ENCODE measurements at places on chromosomes 1 and 21.

- DNase-seq = no peak
Measured at GRCh38 chr21:29146726-29147125, 16.3 kb downstream of the MAP3K7CL start.

DNA sequence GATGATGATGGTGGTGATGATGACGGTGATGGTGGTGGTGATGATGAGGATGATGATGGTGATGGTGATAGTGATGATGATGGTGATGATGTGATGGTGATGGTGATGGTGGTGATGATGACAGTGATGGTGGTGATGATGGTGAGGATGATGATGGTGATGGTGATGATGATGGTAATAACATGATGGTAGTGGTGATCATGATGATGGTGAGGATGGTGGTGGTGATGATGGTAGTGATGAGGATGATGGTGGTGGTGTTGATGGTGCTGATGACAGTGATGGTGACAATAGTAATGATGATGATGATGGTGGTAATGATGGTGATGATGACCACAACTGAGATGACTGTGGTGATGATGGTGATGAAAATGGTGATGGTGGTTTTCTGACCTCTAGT lies 4.9 kb downstream of the ACTRT2 start:
- no peak for DNase-seq

DNA sequence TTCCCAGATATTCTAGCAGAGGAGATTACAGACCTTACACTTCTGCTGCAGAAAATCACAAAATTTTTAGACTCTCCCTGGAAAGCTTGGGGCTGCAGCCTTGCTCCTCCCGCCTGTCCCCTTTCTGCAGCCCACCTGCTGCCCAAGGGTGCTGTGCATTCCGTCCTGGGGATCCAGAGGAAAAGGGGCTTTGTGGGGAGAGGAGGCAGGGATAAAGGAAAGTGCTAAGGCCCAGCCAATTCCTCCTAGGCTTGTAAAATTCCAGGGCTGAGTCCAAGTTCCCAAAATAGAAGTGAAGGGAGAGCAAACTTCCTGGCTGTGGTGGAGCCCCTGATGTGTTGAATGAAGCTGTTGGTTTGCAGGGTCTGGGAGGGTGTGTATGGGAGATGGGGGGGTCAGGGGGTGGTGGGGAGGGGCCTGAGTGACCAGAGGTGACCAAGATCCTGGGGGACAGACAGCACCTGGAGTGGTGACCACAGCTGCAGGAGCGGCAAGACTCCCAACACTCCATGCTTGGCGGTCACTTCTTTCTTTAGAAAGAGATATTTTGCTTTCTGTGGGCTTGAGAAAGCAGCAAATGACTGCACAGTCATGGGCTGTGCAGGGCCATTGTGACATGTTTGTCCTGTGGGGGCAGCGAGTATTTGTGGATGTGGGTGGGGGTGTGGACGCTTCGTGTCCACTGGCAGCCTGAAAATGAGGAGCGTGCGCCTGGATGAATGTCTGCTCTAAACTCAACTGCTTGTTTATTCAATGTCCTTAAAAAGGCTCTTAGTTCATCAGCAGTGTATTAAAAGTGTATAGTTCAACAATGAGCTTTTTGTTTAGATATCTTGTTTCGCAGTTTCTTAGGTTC lies 68.4 kb downstream of the TLR5 start:
- DNase-seq = no peak

- no peak for DNase-seq
Measured at GRCh38 chr1:80272495-80272894, 1266.0 kb upstream of the ADGRL4 start.

- DNase-seq = peak; percentile 18
Measured at GRCh38 chr1:239719642-239720258, 333.4 kb downstream of the CHRM3 start.

- DNase-seq = no peak
Measured at GRCh38 chr1:97105531-97105930, 383.9 kb downstream of the PTBP2 start.

DNA sequence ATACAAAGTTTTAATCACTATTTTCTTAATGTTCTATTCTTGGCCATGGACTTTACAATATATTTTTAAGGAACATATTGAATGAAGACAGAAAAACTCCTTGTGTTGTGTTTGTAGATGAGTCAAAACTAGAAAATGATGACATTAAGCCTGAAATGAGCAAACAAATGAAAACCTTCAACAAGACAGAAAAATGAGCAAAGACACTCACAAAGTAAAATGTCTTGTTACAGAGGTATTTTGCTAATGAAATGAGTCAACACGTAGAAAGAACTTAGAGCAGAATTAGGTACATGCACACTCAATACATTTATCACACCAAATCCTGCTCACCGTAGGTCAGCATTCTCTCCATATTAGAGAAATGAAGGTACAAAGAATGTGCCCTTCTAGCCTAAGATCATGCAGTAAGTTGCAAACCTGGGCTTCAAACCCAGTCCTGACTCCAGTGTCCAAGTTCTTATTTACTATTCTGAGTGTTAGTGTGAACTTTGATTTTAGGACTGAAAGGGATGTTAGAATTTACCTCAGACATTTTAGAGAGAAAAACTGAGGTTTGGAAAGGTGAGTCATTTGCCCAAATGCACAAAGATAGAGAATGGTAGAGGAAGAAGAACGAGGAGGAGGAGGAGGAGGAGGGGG lies 133.9 kb upstream of the SGIP1 start:
- no peak for DNase-seq

DNA sequence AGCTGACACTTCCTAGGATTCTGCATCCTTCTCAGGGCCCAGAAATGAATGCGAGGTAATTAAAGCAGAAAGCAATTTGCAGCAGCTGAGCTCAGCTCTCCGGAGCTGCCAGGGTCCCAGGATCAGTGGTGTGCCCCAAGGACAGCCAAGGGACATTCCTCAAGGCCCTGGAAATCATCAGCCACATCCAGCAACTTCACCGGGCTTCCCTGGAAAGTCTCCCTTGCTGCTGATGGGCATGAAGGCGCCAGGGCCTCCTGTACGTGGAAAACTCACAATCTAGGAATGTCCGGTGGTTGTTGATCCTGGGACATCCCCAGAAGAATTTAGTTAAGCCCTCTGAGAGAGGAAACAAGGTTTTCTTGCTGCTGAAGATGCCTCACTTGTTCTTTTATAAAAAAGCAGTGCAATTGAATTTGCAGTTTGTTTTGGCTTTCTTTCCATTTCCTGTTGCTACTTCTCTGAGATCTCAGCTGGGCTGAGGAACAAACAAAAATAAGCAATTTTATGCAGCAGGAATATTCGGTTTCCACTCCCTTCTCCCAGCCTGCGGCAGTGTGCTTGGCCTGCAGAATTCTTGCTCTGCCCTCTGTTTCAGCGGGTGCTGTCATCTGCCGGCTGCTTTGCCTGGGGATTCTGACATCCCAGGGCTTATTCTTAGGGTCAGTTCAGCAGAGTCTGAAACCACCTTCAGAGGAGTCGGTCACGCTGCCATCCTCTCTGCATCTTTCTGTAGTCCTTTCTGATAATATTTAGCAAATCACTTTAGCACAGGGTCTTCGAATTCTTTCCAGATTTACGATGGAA lies 85.9 kb downstream of the TCP10L start:
- no peak for DNase-seq

GRCh38 chr1:243528459-243529121 lies 272.7 kb downstream of the SDCCAG8 start:
- no peak for DNase-seq

DNA sequence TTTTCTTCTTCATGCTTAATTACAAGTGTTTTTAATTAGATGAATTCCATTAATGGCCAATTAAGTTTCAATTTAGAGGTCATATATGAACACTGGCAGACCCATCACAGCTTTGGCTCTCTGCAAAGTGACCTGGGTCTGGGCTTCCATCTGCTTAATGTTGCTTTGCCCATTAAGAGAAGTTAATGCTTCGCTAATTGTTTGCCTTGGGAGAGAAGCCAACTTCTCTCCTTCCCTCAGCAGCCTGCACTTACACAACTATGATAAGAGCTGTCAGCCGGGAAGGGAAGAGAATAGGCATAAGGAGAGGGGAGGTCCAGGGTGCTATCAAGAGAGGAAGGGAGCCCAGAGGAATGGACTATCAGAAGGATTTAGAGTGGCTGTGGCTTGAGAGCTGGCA lies 29.0 kb upstream of the CCDC190 start:
- no peak for DNase-seq

DNA sequence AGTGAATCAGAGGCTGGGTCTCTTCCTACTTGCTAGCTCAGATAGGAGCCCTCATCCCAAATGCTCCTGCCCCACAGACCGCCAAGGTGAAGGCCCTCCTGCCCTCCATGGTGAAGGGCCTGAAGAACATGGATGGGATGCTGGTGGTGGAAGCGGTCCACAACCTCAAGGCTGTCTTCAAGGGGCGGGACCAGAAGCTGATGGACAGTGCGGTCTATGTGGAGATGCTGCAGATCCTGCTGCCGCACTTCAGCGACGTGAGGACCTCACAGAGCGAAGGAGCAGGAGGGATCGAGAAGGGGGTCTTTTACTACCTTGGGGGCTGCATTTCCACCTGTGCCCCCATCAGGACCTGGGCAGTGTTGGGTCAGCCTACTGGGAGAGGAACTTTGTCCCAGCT lies 14.6 kb upstream of the TTC4 start:
- DNase-seq = no peak

DNA sequence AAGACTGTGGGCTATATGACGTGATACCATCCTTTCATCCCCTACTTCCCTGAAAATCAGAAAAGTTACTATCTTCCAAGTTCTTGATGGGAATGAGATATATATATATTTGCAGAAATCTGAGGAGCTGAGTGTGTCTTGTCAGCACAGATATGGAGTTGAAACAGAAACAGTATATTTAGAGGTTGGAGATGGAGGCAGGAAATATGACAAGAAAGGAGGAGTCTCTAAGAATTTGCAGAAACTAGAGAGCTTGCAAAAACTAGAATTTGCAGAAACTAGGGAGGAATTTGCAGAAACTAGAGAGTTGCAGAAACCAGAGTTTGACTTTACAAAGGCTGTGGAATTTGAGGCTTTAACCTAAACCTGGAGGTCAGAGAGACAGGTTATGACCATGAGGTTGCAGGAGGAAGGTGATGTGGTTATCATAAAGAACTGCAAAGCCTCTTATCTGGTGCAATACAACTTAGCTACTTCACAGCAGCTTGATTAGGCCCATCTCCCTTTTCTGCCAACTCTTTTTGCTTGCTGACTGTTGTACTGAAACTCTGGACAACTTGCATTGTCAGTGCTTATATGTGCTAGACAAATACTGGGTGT lies 22.3 kb downstream of the XCL2 start:
- no peak for DNase-seq

GRCh38 chr21:27812279-27812678 lies 845.4 kb upstream of the ADAMTS5 start:
- DNase-seq = no peak

DNA sequence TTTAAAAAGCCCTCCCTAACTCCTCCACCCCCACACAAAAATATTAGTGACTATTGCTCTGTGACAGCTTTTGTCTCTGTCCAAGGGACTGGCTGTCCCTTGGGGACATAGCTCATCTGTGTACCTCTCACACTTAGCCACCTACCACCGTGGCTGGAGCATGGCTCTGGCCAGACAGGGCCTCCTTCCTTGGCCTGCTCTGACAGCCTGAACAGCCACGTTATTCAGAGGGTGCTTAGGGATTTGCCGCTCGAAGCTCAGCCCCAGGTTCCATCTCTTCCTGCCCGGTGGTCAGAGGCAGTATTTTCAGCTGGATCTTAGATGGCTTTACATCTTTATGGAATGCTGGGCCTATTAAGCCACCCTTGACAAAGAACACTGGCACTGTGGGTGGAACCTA lies 6.1 kb upstream of the CELSR2 start:
- no peak for DNase-seq

GRCh38 chr1:170586321-170587252 lies 54.6 kb downstream of the GORAB start:
- no peak for DNase-seq

- no peak for DNase-seq
Measured at GRCh38 chr21:42114646-42115045, 43.5 kb downstream of the UMODL1 start.

GRCh38 chr21:45301521-45302081 lies 13.9 kb upstream of the POFUT2 start:
- no peak for DNase-seq

- DNase-seq = no peak
Measured at GRCh38 chr1:21077085-21077484, 99.6 kb downstream of the EIF4G3 start.

GRCh38 chr1:214448536-214448935 lies 102.9 kb downstream of the PTPN14 start:
- DNase-seq = no peak

DNA sequence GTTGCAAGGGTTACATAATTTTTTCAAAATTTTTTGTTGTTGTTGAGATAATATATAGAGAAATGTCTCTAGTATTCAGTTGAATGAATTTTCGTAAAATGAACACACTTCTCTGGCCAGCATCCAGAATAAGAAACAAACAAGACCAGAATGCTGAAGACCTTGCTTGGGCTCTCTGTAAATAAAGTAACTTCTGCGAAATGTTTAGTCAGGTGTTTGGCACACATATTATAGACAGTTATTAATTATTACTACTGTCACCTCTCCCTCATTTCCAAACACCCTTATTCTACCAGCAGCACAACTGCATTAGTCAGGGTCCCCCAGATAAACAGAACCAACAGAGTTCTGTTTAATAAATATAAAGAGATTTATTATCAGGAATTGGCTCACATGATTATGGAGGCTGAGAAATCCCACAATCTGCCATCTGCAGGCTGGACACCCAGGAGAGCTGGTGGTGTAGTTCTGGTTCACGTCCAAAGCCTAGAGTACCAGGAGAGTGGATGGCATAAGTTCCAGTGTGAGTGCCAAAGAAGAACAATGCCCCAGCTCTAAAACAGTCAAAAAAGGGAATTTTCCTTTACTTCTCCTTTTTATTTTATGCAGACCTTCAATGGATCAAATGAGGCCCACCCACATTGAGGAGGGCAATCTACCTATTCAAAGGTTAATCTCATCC lies 44.1 kb upstream of the KCND3 start:
- no peak for DNase-seq

- no peak for DNase-seq
Measured at GRCh38 chr1:172898866-172899265, 151.9 kb downstream of the TNFSF18 start.

GRCh38 chr1:199272139-199272544 lies 633.3 kb downstream of the PTPRC start:
- DNase-seq = no peak

DNA sequence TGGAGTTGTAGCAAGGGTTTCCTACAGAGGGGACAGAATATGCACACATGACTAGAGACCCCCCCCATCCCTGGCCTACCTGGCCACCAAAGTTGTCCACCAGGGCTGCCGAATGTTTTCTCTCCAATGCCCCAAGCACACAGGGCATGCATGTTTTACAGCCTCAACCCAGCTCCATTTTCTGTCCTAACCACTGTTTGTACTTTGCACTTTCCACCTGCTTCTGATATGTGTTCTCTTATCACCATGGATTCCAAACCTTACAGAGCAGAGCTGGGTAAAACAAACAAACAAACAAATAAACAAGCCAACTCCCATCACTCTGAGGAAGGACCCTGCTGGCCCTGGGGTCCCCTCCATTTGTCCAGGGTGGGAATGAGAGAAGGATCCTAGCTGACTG lies 27.3 kb downstream of the CLIC6 start:
- DNase-seq = no peak

- DNase-seq = no peak
Measured at GRCh38 chr1:11794446-11795237, 11.1 kb downstream of the MTHFR start.

GRCh38 chr1:65698590-65698989 lies 94.1 kb upstream of the PDE4B start:
- DNase-seq = no peak

Measured in stimulated activated CD8-positive, alpha-beta memory T cell treated with anti-CD3 and anti-CD28 coated beads, Interleukin-7, amount 100 ng/mL, for 1 hour (primary cell).